Left renal cortex interstitium (tissue), 4 donors: ENCODE measurements at places on chromosomes 6 and 20. TPM values are rescaled to one million over a fixed set of nuclear protein-coding genes. Genes with fewer than 3 reads are reported as not detected.

The TSPO2 gene
- polyA plus RNA-seq, result 0.57 TPM

The RIMS4 gene
- 0.60 TPM for polyA plus RNA-seq

- no peak for DNase-seq
These were observed 36.1 kb downstream of the RFPL4B start for GRCh38 chr6:112383191-112383590.

The BAG2 gene
- 4.4 TPM for polyA plus RNA-seq

GRCh38 chr6:158758941-158759479 is 60.2 kb downstream of the EZR start:
- DNase-seq, result no peak

DNA sequence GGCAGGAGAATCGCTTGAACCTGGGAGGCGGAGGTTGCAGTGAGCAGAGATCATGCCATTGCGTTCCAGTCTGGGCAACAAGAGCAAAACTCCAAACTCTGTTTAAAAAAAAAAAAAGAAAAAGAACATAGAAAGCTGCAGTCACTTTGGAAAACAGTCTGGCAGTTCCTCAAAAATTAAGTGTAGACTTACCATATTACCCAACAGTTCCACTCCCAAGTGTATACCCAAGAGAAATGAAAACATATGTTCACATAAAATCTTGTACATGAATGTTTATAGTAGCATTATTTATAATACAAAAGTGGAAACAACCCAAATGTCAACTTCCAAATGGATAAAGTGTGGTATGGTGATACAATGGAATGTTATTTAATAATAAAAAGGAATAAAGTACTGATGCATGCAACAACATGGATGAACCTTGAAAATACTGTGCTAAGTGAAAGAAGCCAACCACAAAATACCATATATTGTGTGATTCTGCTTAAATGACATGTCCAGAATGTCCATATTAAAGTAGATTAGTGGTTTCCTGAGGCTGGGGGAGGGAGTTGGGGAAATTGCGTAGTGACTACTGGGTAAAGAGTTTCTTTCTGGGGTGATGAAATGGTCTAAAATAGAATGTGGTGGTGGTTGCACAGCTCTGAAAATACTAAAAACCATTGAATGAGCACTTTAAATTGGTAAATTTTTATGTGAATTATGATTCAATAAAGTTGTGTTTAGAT is 62.9 kb downstream of the SUN5 start:
- DNase-seq, result no peak

The RSPH4A gene
- 3.0 TPM for polyA plus RNA-seq

The MPIG6B gene
- polyA plus RNA-seq, result 1.7 TPM

The RNF182 gene
- polyA plus RNA-seq, result 3.5 TPM

DNA sequence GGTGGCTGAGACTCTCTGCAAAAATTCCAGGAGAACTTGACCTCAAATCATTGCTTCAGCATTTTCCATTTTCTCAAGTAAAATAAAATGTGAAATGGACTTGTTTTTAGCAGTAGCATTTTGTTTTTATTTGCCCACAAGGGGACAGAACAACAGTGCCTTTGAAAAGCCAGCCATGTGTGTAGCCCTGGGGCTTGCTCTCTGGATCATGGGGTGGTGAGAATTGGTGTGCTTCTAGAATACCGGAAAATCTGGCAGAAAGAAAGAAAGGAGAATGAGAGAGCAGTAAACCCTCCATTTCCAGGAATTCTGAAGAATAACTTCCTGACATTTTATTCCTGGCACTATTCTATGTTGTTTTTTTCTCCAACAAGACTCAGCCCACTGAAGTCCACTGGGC is 254.7 kb upstream of the MOCS1 start:
- no peak for DNase-seq

The RFX6 gene
- polyA plus RNA-seq, result 0.06 TPM

The NOX3 gene
- 1.2 TPM for polyA plus RNA-seq

The SSTR4 gene
- polyA plus RNA-seq, result 0.10 TPM

The SOBP gene
- polyA plus RNA-seq, result 14.1 TPM

The DEF6 gene
- 5.1 TPM for polyA plus RNA-seq

- no peak for DNase-seq
These were observed 110.9 kb downstream of the ARMC2 start for GRCh38 chr6:108958900-108959770.

GRCh38 chr20:37234254-37234581 is 27.4 kb downstream of the GHRH start:
- no peak for DNase-seq

DNA sequence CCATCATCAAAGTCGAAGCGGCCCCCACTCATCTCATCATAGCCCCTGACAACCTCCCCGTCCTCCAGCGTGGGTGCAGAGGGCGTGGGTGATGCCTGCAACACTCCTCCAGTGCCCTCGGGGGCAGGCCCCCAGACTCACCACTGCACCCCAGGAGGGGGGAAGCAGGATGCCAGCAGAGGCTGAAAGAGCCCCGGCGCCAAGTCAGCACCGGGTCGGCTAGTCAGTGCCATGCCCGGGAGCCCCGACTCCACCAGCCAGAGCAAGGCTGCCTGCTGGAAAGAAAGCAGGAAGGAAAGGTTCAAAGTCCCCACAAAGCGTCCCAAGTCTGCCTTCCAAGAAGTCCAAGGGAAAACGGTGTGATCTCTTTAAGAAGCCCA is 324 bp downstream of the JPH2 start:
- no peak for DNase-seq

GRCh38 chr20:61896058-61896961 is 169.4 kb downstream of the TAF4 start:
- no peak for DNase-seq

DNA sequence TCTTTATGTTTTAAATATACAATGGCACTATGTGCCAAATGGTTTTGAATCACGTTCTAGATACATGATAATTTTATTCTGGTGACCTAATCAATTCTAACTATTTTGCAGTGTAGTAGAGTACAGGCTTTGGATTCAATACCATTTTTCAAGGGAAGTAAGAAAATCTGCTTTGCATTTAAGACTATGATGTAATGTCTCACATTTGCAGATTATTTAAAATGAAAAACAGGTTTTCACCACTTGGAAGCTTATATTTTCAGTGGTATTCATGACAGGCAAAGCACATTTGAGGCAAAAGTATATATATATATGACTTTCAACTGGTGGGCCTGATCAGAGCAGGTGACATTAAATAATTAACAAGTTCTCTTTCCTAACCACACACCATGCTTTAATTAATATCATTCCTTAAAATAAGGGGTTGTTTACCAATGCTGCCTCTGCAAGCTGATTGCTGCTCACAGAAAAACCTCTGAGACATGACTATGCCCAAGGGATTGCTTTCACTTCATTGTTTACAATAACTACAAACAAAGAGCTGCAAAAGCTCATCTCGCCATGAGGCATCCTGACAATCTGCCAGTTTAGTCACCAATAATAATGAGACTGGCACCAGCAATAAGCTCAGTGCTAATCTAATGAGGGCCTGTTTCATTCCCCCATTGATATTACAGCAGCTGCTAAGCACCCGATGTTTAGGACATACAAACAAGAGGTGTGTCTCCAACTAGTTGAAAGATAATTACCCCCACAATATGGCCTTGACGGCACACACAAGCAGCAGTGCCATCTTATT is 1176.0 kb upstream of the GJE1 start:
- no peak for DNase-seq

The TRIM31 gene
- 0.21 TPM for polyA plus RNA-seq

- DNase-seq, result no peak
These were observed 80.9 kb downstream of the DLL1 start for GRCh38 chr6:170210026-170210390.

DNA sequence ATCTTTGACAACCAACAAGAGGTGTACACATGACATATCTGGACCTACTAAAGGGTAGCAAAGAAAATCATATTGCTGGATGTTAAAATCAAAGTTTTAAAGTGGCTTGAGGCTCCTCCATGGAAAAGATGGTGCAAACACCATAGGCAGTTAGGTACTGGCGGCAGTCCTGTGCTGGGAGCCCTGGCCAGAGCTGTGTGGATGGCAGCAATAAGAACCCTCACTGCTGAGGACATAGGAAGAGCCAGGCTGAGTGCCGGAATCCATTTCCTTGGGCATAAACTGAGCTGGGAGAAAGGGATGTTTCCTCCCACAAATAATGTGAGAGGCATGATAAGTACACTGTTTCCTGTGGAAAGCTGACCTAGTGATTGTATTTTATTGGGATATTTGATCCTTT is 89.9 kb downstream of the ARID1B start:
- DNase-seq, result no peak

- DNase-seq, result no peak
These were observed 12.1 kb upstream of the REPS1 start for GRCh38 chr6:138999949-139000725.

- DNase-seq, result no peak
These were observed 871.6 kb upstream of the GJE1 start for GRCh38 chr6:141261016-141261671.

The CTAGE9 gene
- polyA plus RNA-seq, result 0.36 TPM

- DNase-seq, result no peak
These were observed 14.6 kb upstream of the PHF20 start for GRCh38 chr20:35757098-35757705.

The DNMT3B gene
- polyA plus RNA-seq, result 9.4 TPM

DNA sequence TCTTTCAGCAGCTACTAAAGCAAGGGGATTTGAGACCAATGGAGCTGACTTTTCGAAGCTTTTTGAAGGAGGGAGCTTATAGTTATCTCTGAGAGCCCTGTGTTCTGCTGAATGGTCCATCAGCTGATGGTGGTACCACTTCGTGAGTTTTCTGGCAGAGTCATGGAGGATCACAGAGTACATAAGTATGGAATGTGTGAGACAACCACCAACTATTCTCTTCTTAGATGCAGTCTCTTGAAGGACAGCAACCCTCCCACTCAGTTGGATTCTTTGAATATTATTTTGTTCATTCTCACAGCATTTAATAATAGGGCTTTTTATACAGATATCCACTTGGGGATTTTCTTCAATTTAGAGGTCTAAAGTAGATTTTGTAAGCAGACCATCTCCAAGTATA is 75.3 kb downstream of the ELOVL2 start:
- no peak for DNase-seq

DNA sequence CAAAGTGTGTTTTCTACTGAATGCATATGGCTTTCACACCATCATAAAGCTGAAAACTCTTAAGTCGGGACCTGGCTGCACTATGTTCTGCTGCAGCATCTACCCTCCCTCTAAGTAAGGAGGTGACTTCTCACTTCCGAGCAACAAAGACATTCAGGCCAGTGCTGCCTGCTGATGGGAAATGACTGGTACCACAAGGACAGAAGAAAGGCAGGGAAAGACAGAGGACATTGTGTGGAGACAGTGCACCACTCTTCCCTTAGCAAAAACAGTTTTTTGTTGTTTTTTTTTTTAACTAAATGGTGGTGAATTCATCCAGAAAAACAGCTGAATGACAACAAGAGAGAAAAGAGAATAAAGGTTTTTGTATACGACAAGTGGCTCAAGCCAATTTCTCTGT is 81.5 kb downstream of the MAP7 start:
- no peak for DNase-seq

GRCh38 chr6:4021854-4022695 is 56.9 kb downstream of the FAM217A start:
- DNase-seq, result no peak

GRCh38 chr6:121647905-121648304 is 212.5 kb downstream of the GJA1 start:
- no peak for DNase-seq

- DNase-seq, result no peak
These were observed 230.5 kb downstream of the ERMARD start for GRCh38 chr6:169981969-169982368.

DNA sequence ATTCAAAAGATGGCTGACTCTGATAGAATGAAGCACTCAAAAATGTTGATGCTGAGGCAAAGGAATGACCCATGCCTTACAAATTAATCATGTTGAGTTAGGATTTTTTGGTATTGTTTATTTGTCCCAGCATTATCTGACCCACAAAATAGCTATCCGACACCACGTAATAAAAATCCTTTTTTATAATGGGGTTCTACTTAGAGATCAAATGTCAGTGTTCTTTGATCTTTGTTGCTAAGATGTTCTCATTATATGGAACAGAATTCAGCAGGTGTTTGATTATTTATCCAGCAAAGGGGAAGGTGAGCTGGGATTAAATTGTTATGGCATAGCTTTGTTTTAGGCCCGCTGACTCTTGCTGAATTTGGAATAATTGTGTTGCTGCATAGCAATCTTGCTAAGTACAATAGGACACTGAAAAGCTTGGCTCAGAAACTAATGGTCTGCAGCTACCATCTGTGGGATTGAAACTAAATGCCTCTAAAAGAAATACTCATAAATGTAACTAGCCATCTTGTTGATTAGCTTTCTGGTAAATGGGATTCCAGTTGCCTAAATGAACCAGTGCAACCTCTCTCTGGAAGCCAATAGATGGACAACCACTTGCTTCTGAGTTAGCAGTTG is 180.2 kb upstream of the HDAC2 start:
- no peak for DNase-seq

The RIPPLY2 gene
- not detected for polyA plus RNA-seq

DNA sequence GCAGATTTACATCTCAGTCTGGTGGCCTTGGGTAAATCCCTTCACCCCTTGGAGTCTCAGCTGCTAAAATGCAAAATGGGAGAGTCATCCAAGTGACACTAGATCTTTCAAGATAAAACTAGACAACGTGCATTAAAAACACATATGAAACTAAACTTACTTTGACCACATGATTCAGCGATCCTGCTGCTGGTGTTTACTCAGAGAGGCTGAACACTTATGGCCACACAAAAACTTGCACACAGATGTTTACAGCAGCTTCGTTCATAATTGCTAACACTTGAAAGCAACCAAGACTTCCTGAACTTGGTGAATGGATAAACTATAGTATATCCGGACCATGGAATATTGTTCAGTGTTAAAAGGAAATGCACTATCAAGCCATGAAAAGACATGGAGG is 55.3 kb upstream of the GPR6 start:
- no peak for DNase-seq
